Left ventricle myocardium superior (tissue), 1 donor: ENCODE measurements at places on chromosomes 16 and 17. TPM values are rescaled to one million over a fixed set of nuclear protein-coding genes. Genes with fewer than 3 reads are reported as not detected.

DNA sequence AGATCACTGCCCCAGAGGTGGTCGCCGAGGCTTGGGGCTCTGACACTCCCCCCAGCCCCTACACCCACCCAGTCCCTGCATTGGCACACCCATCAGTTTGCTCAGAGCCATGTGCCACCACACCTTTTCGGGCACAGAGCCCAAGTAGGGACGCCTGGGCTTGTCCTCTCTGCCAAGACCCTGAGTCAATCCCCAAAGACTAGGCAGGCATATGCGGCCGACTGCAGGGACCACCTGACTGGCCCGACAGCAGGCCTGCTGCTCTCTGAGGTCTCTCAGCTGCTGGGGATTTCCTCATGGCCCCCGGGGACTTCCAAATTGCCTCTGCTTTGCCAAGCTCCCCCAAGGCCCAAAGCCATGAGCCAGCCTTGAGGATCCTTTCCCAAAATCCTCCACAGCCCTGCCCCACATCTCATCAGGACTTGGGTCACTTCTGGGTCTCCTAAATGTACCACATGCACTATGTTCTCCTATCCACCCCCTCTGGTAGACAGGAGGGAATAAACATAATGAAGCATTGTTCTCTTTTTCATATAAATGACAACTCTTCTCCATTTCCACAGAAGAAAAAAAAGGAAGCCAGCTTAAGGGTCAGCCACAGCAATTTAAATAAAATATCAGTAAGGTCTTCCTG lies 30.6 kb downstream of the MYO18A start:
- DNase-seq: no peak

The KCNAB3 gene
- total RNA-seq: 0.52 TPM

The TBC1D3L gene
- 8.6 TPM for total RNA-seq

- no peak for DNase-seq
Observed at GRCh38 chr17:76511668-76512365, 10.6 kb upstream of the RHBDF2 start.

DNA sequence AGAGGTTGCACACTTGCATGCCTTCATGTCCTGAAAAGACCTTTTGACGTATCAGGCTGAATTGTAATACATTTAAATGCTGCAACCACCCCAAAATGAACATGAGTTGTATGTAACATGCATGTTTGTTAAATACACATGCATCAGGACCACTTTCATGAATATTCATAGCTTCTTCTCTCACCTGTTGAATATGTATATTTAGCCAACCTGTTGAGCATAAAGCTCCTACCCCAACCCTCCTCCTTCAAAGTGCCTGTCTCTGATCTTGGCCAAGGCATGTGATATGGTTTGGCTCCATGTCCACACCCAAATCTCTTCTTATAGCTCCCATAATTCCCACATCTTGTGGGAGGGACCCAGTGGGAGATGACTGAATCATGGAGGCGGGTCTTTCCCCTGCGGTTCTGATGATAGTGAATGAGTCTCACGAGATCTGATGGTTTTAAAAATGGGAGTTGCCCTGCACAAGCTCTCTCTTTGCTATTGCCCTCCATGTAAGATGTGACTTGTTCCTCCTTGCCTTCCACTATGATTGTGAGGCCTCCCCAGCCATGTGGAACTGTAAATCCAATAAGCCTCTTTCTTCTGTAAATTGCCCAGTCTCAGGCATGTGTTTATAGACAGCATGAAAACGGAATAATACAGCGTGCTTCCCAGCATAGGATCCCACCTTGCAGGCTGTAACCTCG lies 3.8 kb upstream of the CRYM start:
- no peak for DNase-seq

DNA sequence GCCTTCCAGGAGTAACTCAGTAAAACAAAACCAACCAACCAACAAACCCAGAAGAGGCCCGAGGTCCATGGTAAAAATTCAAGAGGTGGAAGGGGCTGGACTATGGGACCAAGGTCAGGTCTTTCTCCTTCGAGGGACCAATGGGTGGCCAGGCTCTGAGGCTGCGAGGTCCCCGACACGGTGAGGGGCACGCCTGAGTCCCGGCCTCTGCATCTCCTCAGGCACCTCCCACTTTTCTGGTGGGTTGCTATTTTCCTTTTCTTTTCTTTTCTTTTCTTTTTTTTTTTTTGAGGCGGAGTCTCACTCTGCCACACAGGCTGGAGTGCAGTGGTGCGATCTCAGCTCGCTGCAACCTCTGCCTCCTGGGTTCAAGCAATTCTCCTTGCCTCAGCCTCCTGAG lies 18.0 kb downstream of the CD7 start:
- DNase-seq: no peak
